ENCODE measurements at places on chromosomes 2 and 18.

GRCh38 chr2:9170458-9171130, 36.0 kb upstream of the ASAP2 start:
- no peak for DNase-seq

DNA sequence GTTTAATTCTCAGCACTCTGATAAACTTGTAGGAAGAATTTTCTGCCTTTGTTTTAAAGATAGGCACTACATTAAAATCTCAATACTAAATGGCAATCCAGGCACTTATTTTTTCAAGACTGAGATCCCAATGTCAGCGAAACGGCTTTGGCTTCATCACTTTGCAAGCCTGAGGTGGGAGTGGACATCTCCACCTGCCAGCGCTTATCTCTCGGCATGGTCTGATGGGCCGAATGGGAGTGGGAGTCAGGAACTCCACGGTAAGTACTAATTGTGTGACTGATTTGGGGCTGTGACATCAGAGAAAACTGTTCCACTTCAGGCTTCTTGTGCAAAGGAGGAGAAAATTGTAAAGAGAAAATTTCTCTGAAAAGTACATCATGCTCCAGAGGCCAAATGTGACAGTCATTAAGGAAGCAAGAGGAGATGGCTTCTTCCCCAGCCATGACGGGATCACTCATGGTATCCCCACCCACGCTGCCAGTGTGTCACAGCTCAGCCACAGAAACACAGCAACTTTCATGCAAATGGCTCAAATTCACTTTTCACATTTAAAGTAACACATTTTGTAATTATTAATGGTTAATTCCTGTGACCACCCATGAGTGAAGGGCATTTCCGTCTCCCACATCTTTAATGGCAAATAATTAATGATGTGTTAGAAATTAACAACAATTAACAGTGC, 385.5 kb upstream of the HNRNPA3 start:
- no peak for DNase-seq

DNA sequence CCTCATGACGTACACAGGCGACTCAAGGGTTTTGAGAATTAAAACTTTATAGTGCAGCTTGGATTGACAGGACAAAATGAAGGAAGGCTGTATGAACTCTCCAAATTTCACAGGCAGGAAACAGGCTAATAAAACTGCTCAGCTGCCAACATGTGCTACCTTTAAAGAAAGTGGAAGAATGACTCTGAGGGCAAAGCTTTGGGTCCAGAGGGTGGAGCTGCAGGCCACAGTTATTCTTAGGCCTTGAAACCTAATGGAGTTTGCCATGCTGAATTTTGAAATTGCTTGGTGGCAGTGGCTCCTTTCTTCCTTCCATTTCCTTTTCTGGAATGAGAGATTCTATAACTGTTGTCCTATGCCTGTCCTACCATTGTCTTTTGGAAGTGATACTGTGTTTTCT, 34.8 kb downstream of the HAT1 start:
- DNase-seq = no peak

DNA sequence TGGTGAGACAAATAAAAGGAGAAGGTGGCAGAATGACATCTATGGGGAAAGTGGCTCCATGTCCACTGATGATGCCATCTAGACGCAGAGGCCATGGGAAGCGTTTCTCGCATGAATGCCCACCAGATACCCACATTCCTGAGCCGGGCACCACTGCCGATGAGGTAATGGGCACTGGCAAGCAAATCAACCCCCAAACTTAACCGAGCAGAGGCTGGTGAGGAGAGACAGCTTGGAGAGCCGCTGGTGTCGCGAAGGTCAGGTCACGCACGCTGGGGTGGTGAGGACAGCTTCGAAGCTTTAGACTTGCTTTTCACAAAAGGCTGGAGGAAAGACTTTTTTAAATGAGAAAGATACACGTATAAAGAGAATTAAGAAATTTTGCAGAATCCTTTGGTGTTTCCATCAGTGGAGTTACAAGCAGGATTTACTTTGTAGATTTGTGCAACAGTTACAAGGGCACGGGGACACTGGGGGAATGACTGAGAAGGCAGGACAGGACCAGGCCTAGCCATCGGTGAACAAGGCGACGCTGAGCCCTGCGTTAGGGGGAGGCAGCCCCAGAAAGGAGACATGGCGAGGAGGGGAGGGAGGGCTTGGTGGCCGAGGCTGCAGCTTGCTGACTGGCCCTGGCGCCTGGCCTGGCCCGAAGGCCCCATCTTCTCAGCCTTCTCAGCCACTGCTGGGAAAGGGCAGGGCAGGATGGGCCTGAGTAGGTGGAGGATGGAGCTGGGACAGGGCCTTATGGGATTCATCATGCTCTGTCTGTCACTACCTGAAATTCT, 83.9 kb upstream of the HDAC4 start:
- no peak for DNase-seq

- no peak for DNase-seq
Measured at GRCh38 chr18:69874058-69874457, 73.6 kb downstream of the CD226 start.

GRCh38 chr18:35121531-35121930, 80.3 kb downstream of the MAPRE2 start:
- DNase-seq = no peak

DNA sequence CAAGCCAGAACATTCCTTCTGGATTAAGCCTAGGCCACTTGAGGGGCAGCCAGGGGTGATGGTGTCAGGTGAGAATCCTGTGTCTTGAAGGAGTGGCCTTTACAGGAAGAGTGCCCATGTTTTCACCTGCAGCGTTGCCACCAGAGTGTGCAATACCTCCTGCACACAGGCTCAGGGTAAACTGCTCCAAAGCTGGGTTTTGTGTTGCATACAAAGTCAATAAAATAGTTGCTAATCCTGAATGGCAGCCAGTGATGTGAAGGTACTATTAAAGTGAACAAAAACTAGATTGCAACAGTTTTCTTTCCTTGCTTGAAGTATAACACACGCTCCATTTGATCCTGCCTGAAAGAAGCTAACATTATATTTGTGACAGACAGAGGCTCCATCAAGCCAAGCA, 64.4 kb upstream of the NRP2 start:
- no peak for DNase-seq

- no peak for DNase-seq
Measured at GRCh38 chr18:7737550-7737949, 170.4 kb downstream of the PTPRM start.

- DNase-seq = no peak
Measured at GRCh38 chr2:69968609-69969008, 7.2 kb upstream of the ASPRV1 start.

GRCh38 chr2:219989744-219990143, 362.3 kb downstream of the SLC4A3 start:
- DNase-seq = no peak

GRCh38 chr2:100339823-100340222, 17.5 kb upstream of the LONRF2 start:
- DNase-seq = no peak

- no peak for DNase-seq
Measured at GRCh38 chr18:10003281-10003680, 89.5 kb downstream of the VAPA start.

DNA sequence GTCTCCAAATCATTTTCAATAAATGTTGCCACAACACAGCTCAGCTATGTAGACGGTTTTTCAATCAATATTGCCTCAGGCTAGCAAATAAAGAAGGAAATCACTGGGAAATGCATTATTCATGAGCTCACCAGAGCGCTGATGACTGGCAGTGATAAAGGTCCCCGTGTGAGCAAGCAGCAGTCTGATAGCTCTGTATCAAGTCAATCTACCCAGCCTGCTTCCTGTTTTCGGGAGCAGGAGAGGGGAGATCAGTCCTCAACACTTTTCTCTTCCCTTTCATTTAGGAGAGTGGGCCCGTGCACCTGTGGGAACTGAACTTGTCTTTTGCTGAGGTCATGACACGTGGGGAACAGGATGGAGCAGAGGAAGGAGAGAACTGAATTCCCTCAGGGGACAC, 253.9 kb upstream of the SIX2 start:
- DNase-seq = no peak

DNA sequence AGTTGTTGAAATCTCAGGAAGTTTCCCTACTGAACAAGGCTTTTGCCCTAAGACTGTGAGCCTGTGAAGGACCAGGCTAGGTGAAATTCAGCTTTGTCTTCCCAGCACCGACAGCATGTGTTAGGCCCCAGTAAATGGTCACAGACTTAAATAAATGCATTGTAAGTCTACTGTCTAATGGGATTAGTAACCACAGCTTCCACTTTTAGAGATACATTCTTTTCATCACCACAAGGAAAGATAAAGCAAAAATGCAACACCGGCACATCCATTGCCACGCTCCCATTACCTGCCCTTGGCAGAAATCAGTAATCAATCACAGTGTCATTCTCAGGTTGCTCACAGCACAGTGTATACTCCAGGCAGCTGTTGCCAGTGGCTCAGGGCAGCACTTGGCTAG, 59.3 kb downstream of the CRACDL start:
- no peak for DNase-seq

DNA sequence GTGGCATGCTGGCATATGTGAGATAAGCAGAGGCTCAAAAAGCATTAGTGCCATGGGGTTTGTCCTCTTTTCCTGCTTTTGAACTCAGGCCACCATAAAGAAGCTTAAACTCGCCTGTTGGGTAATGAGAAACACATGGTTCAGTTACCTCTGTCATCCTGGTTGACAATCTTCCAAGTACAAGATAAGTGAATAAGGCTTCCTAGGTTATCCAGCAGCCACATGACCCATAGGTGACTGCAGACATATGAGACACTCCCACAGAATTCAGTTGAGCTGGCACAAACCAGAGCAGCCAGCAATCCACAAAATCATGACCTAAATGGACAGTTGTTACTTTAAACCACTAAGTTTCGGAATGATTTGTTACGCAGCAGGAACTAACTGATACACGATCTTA, 97.3 kb downstream of the TACR1 start:
- DNase-seq = no peak

- no peak for DNase-seq
Measured at GRCh38 chr2:160064916-160065315, 2.5 kb upstream of the PLA2R1 start.

DNA sequence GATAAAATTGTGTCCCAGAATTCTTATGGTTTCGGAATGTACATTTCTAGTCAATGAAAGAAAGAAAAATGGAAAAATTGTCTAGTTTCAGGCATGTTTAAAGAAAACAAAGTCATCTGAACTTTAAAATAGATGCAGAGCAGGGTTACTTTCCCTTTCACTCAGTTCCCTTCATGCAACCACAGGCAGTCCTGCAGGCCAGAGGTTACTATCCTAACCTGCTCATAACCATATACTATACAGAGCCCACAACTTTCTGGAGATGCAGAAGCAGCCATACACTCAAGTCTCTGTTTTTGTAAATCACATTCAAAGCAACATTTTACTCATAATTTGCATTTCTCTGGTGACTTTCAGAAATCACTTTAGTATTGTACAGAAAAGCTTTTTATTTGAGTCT, 690.3 kb downstream of the MBD2 start:
- no peak for DNase-seq

DNA sequence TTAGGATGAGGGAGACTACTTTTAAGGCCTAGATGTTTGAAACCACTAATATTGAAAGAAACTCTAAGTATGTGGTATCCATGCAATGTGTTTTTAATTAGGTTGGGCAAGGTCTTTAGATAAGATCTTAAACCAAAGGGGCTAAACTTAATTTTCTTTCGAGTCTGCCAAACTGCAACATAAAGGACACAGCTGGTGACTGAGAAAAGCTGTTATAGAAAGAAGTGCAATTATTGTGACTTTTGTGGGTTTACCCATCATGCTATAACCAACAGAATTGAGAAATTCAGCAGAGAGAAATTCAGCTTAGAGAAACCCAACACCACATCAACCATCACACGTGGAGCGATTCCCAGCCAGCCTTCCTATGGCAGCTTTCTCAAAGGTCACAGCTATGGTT, 119.5 kb upstream of the LMAN1 start:
- DNase-seq = no peak

DNA sequence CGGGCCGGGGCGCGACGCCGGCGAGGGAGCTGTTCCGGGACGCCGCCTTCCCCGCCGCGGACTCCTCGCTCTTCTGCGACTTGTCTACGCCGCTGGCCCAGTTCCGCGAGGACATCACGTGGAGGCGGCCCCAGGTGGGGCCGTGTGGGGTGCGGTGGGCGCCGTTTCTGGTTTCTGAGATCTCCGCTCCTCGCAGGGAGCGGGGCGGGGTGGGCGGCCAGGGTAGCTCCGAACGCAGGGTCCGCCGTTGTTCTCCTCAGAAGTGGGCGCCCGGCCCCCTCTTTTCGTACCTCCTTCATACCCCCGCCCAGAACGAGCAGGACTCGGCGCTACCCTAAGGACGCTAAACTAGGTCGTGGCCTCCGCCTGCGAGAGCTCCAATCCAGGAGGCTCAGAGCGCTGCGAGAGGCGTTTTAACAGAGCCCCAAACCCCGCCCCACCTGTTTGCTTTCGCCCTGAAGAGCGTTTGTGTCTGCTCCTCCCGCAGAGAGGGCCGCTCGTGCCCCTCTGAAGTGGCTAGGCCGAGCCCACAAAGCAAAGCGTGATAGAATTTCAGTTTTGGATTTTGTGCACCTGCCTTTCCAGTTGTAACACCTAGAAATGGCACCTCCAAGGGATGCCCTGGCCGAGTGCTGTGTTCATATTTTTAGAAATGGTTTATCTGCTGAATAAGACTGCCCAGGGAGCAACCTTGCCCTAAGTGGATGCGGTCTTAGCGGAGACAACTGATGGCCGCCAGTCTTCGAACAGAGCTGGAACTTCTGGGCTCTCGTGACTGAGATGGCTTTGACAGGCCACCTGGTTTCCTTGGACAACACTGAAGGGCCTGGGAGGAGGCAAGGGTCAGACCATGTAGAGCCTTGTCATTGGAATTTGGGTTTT, 626 bp downstream of the CAPN10 start:
- DNase-seq = peak; percentile 50

DNA sequence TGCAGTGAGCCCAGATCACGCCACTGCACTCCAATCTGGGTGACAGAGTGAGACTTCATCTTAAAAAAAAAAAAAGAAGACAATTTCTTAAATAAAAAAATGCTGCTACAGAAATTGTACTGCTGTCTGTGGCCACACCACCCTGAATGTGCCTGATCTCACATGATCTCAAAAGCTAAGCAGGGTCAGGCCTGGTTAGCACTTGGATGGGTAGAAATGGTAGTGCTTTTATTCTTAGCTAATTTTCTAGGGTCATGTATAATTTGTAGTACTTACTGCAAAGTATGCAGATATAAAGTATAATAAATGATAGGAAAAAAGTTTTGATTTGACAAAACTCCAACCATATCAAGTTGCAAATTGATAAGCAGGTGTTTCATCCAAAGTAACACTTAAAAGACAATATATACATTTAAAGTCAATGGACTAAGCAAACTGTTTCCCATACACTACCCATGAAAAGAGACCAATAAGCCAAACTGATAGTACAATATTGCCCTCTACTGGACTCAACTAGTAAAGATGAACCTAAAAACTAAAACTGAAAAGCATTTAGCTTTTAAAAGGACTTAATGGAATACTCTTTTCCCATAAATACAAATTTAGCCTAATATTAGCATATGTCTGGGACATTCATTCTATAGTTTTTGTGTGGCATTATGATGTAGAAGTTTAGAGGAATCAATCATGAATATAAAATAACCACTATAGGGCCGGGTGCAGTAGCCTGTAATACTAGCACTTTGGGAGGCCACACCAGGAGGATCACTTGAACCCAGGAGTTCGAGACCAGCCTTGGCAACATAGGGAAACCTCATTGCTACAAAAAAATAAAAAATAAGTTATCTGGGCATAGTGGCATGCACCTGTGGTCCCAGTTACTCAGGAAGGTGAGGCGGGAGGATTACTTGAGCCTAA, 18.6 kb upstream of the PEX13 start:
- DNase-seq = no peak

- no peak for DNase-seq
Measured at GRCh38 chr2:214185546-214185945, 225.3 kb upstream of the VWC2L start.
